ENCODE measurements at places on chromosomes 3 and 15.

DNA sequence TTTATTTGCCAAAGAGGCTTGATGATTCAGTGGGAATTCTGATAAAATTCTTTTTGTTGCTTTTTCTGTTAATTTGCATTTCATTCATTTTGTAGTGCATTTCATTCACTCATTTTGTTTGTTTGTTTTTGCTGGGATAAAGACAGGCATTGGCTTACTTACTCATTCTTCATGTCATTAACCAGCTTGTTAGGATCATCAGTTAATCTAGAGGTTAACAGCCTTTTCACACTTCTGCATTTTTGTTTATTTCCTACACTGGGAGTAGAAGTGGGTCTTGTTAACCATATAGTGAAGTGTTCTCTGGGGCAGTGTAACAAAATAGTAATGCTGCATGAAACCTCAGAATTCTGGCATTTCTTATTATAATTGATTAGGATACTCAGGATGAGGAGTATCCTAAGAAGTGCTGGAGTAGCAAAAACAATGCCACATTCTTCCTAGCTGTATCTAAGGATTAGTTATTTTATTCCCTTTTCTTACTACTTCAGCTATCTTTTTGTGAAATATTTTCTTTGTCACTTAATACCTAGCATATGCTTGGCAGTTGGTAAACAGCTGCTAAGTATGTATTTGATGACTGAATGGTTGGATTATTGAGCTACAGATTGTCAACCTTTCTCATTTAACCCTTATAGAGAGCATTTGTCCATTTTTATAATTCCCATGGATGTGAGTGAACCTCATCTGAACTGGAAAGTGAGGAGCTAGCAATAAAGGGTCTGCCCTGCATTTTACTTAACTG, 135.7 kb upstream of the LRRFIP2 start:
- no peak for DNase-seq

DNA sequence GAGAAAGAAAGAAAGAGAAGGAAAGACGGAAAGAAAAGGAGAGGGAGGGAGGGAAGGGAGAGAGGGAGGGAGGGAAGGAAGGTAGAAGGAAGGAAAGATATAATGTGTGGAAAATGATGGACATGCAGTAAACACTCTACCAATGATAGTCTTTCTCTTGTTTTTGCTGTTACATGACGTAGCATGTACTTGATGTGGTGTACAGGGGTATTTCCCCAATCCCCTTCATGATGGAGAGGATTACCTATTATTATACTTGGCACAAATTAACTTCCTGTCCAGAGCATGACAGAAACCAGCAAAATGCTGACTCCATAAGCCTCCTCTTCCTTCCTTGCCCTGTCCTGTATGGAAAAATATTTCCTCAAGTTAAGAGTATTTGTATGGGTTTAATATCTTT, 124.4 kb downstream of the B3GALNT1 start:
- no peak for DNase-seq

- no peak for DNase-seq
Observed at GRCh38 chr15:96336596-96337364, 6.3 kb downstream of the NR2F2 start.

DNA sequence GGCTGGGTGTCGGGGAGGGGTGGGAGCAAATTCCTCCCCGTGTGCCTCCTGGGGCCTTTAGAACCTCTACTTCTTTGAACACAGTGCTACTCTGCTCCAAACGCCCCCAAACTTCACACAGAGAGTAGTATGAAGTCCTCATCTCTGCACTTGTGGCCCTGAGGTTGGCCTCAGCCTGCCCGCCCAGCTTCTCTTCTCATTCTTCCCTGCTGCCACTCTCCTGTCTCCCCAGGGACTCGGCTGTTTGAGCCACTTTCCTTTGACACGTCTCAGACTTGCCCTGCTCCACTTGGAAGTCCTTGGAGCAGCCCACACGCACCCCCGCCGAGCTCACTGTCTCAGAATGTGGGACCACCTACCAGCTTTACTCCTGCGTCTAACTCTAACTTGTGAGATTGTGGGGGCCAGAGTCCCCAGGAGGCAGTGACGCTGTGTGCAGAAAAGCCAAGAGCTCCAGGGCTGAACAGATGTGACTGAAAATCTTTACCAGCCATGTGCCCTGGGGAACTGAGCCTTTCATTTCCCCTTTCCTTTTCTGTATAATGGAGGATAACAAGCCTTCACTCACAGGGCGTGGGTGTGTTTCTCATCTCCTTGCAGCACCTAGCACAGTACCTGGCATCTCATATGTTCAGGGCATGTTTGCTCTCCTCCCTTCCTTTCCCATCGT, 233.6 kb upstream of the CTDSPL start:
- DNase-seq = no peak

DNA sequence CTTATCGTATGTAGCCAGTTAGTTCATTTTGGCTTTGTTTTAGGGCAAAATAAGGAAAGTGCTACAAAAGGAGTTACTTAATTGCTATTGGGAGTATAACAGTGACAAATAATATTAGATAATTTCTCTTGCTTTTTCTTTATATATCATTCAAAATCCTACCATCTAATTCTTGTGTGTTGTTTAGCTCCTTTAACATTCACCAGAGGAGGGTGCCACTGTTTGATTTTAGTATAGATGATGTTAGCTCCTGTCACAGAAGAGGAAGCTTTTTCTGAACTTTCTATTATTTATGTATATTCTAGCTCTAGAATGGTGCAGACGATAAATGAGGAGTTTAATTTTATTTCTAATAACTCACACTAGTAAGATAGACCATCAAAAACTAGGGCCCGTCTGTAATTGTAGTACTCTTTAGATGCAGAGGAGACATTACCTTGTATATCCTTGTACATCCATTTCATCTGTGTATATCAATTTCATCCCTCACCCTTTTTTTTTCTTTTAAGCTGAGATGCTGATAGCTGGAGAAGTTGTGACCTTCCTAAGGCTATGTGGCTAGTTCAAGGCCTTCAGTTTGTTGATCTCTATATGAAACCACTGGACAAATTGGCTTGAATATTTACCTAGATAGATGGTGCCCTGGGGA, 3.0 kb downstream of the PPM1L start:
- no peak for DNase-seq

- no peak for DNase-seq
Observed at GRCh38 chr3:184538666-184539431, 22.7 kb upstream of the EPHB3 start.

DNA sequence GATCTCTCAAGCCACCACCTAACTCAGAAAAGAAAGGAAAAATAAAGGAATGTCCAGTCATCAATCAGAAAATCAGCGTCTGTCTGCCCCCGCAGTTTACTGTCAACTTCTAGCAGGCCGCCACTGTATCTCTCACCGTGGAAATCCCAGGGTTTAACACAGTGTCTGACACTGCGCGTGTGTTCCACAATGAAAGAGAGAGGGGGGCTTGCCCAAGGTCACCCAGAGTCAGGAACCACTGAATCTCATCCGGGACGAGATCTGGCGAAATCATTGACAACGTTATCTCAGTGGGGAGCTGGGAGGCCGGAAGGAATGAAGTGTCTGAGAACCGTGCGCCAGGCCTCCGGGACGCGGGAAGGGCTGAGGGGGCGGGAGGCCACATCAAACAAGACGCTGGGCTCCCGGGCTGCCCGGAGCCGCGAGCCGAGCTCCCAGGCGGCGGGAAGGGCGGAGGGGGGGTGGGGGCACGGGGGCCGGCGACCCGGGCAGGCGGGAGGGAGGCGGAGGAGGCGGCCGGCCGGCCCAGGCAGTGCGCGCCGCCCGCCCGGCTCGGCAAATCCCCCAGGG, 2.2 kb upstream of the HES1 start:
- no peak for DNase-seq

DNA sequence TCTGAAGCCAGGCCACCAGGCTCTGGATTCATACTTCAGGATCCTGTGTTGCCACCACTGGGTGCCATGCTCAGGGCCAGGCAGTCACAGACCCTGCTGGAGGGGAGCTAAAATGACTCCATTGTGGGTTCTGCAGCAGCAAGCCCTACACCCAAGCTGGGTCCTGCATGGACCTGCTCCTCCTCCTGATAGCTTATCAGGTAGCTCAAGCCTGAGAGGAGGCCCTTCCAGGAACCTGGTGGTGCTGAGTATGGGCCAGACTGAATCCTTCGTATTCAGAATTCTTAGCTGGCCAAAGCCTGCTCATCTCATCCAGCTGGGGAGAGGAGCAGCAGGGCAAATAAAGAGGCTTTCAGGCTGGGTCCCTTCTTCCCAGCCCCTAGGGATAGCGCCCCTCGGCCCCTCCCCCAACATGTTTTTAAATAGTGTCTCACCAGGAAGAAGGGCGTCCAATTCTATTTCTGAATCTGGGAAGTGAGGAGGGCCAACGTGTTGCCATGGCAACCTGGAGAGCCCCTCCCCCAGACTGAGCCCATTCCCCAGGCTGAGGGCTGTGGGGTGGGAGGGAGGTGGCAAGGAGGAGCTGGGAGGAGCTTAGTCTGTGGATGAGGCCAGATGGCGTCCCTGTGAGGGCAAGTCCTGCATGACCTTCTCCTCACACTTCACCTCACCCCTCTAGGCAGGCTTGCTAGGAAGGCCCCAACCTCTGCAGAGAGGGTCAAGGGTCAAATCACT, 11.0 kb upstream of the CAMKV start:
- no peak for DNase-seq

- DNase-seq = no peak
Observed at GRCh38 chr3:168088106-168088720, 7.5 kb downstream of the GOLIM4 start.
